ENCODE measurements at places on chromosomes 1 and 21.

DNA sequence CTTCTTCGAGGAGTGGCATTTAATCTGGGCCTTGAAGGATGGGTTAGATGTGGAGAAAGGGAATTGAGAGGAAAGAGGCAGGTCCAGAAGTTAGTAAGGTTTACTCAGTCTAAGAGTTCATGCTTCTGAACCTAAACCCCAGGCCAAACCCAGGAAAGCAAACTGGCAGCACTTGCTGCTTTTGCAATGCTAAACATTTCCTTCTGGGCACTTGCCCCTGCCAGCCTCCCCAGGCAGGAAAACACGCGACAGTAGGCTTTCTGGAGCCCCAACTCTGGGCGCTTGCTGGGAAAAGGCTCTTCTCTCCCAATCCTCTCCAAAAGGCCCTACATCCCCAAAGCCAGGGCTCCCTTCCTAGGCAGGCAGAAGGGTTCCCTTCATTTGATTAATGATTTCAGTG is 2.5 kb downstream of the OLFML2B start:
- no peak for DNase-seq

GRCh38 chr1:3506041-3506440 is 51.6 kb downstream of the ARHGEF16 start:
- no peak for DNase-seq

DNA sequence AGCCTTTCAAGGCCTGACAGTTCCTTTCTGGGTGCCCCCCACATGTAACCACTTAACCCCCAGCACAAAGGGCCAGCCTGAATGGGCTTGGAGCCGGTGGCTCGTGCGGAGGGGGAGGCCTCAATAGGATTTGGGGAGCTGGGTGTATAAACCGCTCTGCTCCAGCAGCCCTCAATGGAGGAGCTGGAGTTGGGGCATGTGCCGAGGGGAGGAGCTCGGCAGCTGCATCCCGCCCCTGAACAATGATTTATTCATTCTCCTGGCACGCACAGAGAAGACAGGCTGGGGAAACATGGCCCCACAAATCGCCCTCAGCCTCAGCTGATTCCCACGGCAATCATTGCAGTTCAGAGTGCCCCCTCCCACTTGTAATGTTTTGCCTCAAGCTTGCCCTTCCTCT is 6.9 kb upstream of the C1orf216 start:
- no peak for DNase-seq

DNA sequence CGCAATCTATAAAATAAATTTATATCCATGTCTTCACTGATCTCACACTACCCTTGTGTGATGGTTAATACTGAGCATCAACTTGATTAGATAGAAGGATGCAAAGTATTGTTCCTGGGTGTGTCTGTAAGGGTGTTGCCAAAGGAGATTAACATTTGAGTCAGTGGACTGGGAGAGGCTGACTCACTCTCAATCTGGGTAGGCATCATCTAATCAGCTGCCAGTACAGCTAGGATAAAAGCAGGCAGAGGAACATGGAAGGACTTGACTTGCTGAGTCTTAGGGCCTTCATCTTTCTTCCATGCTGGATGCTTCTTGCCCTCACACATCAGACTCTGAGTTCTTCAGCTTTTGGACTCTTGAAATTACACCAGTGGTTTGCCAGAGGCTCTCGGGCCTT is 615.4 kb downstream of the AGBL4 start:
- DNase-seq: no peak

DNA sequence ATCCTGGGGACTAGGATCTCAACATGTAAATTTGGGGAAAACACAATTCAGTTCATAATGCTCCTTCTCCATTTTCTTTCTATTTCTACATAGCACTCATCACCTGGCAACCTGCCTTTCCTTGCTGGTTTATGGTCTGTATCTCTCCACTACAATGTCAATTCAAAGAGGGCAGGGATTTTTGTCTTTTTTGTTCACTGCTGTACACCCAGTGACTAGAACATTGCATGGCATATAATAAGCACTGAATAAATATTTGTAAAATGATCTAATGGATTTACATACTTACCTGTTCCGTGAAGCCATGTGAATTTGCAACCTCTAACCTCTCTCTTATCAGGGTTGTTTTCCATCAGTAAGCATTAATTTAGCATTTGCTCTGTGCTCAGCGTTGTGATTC is 27.4 kb upstream of the TBX15 start:
- no peak for DNase-seq

DNA sequence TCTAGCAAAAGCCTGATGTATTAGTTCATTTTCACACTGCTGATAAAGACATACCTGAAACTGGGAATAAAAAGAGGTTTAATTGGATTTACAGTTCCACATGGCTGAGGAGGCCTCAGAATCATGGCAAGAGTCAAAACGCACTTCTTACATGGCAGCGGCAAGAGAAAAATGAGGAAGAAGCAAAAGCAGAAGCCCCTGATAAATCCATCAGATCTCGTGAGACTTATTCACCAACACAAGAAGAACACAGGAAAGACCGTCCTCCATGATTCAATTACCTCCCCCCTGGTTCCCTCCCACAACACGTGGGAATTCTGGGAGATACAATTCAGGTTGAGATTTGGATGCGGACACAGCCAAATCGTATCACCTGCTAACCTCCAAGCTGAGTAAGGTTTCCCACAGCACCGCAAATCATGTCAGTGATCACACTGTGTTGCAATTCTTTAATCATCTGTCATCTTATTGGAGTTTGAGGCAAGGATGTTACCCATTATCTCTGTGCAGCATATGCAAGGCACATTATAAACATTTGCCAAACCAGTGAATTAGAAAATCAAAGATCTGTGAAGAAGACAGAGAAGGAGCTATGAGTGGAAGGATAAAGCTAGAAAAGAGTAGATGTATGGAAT is 128.5 kb downstream of the ZNF281 start:
- no peak for DNase-seq

DNA sequence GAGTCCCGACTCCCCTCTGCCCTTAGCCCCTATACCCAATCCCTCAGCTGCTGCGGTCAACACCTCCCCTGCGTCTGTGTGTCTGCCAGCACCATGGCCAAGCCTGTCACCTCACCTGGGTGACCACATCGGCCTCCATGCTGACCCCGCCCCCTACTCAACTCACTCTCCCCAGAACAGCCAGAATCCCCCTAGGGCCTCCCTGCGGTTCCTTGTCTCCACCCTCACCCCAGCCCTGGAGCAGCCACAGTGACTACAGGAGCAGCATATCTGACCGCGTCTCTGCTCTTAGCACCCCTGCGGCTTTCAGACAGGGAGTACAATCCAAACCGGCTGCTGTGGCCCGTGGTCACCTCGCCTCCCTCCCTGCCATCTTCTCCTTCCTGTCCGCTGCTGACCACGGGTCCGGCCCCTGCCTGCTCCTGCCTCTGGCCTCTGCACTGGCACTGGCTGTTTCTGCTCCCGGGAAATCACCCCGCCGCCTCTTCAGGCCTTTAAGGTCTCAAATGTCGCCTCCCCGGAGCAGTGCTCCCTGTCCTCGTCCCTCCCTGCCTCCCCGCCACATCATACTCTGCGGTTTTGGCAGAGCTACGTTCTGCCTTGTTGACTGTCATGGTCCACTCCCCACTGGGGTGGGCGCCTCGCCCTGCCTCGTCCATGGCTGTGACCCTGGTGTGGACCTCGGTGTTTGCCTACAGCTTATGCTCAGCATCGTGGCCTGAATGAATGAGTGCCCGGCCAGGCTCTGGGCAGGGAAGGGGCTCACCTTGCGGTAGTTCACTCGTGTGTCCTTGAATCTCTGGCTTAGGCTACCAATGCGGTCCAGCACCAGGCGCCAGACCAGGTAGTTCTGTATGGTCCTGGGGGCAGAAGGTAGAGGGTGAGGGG is 11.1 kb downstream of the PRXL2B start:
- no peak for DNase-seq

- no peak for DNase-seq
Measured at GRCh38 chr1:18901147-18901951, 1.0 kb downstream of the ALDH4A1 start.

DNA sequence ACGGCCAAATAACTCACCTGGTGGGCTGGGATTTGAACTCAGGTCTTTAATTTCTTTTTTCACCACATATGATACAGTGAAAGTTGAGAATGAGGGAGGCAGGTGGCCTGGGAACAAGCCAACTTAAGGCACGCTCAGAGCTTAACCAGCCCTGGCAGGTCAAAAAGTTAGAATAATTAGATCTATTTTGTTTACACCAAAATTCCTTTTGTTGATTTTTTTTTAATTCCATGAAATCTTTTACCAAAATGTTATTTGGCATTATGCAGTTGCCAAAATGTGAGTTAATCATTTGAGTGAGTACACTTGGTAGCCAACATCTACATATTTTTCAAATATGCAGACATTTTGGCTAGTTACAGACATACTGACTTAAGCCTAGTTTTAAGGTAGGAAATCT is 36.8 kb downstream of the LHX8 start:
- DNase-seq: no peak

- no peak for DNase-seq
Measured at GRCh38 chr1:180680558-180681144, 48.8 kb downstream of the XPR1 start.

- DNase-seq: no peak
Measured at GRCh38 chr1:160164121-160164520, 12.7 kb downstream of the ATP1A4 start.

DNA sequence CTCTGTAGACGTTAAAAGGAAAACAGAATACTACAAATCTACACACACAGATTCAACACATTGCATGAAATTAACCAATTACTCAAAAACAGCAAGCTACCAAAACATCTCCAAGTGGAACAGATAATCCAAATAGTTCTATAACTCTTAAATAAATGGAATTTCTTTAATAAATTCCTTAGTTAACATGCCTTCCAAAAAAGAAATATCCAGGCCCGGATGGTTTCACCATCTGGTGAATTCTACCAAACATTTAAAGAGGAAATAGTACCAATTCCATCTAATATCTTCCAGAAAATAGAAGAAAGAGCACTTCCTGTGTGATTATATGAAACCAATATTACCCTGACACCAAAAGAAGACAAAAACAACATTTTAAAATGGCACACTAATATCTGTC is 52.8 kb upstream of the COL6A2 start:
- no peak for DNase-seq

GRCh38 chr1:56185493-56185892 is 393.9 kb downstream of the PLPP3 start:
- DNase-seq: no peak

- DNase-seq: no peak
Measured at GRCh38 chr1:25985171-25985570, 12.7 kb downstream of the PAFAH2 start.
